ENCODE measurements at places on chromosomes 7 and 10.

DNA sequence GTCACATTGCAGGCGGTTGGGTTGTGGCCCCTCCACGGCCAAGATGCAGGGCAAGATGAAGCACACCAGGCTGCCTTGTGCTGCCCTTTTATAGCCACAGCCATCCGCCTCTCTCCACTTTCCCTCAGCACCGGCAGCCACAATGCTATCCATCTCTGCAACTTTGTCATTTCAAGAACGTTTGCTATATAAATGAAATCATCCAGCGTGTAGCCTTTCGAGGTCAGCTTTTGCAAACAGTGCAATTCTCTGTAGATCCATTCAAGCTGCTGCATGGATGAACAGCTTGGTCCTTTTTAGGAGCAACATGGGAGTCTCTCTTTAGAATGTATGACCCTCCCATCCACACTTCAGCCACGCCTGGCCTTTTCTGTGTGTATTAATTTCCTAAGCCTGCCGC is 6.4 kb upstream of the IL15RA start:
- H3K27ac ChIP-seq = no peak overlapping the region
- H3K27me3 ChIP-seq = no peaks in the 10 kb centered on the region
- H3K36me3 ChIP-seq = no peaks in the 10 kb centered on the region
- no peak overlapping the region for H3K4me3 ChIP-seq
- DNase-seq = no peak

- no peak overlapping the region for H3K27ac ChIP-seq
- no peaks in the 10 kb centered on the region for H3K4me1 ChIP-seq
- H3K36me3 ChIP-seq = no peaks in the 10 kb centered on the region
- no peaks in the 10 kb centered on the region for H3K27me3 ChIP-seq
Measured at GRCh38 chr7:67807826-67808225, 811.2 kb downstream of the TYW1 start.

- H3K4me3 ChIP-seq = no peak overlapping the region
- no peak for DNase-seq
- no peaks in the 10 kb centered on the region for H3K4me1 ChIP-seq
- H3K27me3 ChIP-seq = peaks cover 29% of the 10 kb centered on the region
- H3K27ac ChIP-seq = no peak overlapping the region
Measured at GRCh38 chr10:33570495-33570894, 236.0 kb upstream of the NRP1 start.

DNA sequence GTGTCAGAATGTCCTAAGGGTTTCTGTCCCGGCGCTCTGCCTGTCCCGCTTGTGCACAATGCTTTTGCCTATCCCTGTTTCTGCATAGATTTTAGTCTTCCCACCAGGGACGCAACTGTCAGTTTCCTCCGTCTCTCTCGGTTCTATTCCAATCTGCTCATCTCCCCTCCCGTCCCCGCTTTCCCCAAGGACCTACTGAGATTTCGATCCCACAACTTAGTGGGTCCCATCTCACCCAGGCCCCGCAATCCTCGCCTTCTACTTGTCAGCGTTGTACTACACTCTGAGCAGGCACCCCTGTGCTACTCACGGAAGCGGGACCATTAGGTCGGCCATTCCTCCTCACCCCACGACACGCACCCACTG is 519 bp upstream of the ZNF655 start:
- H3K36me3 ChIP-seq = peaks cover 92% of the 10 kb centered on the region
- H3K27me3 ChIP-seq = no peaks in the 10 kb centered on the region
- H3K4me1 ChIP-seq = peaks cover 53% of the 10 kb centered on the region
- peak overlapping the region; percentile 94 for H3K4me3 ChIP-seq
- no peak for DNase-seq

- peaks cover 47% of the 10 kb centered on the region for H3K27me3 ChIP-seq
- no peak overlapping the region for H3K27ac ChIP-seq
- H3K4me3 ChIP-seq = no peak overlapping the region
- DNase-seq = no peak
- H3K4me1 ChIP-seq = peaks cover 22% of the 10 kb centered on the region
- no peaks in the 10 kb centered on the region for H3K36me3 ChIP-seq
Measured at GRCh38 chr10:14378387-14378960, 47.8 kb upstream of the FRMD4A start.
